HuH-7 (cell line): ENCODE measurements at places on chromosomes 13 and 19.
A peak's percentile ranks its signal among the peaks of the same experiment; 100 is the strongest.

GRCh38 chr13:73074014-73074413 is 15.2 kb downstream of the KLF5 start:
- no peak for DNase-seq

- DNase-seq, result peak; percentile 72
Observed at GRCh38 chr19:45045671-45046353, 7.0 kb downstream of the CLASRP start.

- no peak for DNase-seq
Observed at GRCh38 chr13:52127378-52127777, 1.5 kb downstream of the NEK5 start.

GRCh38 chr13:50572129-50572528 is 271.4 kb downstream of the DLEU7 start:
- DNase-seq, result no peak

DNA sequence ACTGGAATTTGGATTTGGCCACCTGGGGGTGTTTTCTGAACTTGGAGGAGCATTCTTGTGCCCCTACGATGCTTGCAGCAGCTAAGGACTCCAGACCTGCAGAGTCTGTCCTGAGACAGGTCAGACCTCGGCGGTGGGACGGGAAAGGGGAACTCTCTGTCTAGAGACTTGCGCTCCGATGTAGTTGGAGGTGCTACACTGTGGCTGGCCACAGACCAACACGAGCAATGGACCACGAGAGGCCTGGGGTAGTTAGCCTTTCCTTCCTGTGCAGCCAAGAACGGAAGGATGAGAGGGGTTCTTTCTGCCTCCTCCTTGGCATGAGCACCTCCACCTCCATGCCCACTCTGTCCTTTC is 5.9 kb upstream of the GRAMD1A start:
- no peak for DNase-seq

DNA sequence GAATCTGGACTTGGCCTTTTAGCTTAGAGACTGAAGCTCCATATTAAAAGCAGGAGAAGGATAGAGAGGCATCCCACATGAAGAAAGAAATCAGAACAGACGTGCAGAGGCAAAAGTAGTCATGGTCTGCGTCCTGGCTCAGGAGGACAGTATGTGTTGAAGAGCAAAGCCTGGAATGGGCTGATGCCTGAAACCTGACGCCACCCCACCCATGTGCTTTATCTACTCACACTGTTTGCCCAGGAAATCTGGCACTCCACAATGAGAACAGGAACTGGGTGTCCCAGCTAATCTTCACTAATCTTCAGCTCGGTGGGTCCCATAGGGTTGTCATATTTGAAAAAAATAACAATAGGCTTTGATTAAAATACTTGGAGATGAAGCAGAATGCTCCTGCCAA is 549.0 kb upstream of the GPC6 start:
- DNase-seq, result peak; percentile 1

GRCh38 chr13:62544928-62545327 is 1129.3 kb upstream of the PCDH20 start:
- no peak for DNase-seq

- DNase-seq, result peak; percentile 67
Observed at GRCh38 chr13:78658630-78659449, at the start of gene OBI1. Gene OBI1, minus strand, starts transcription at chr13:78659155. Its CDS starts 35 bp downstream, at chr13:78659120.

DNA sequence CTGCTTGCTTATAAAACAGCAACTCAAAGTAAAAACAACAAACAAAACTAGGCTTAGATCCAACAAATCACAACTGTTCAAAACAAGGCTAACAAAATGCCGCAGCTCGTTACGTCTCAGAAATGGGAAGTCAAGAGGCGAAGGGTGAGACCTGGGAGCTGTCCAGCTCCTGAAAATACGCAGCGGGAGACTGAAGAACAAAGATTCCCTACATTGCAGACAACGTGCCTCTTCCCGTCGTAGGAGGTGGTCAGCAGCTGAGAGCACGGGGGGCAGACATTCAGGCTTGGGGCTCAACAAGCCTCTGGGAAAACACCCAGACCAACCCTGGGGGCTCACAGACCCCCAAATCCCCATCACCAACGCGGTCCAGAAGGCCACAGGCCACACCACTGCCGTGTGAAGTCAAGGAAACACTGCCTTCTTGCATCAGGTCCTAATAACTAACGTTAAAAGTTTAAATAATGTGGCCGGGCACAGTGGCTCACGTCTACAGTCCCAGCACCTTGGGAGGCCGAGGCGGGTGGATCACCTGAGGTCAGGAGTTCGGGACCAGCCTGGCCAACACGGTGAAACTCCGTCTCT is 13.5 kb downstream of the PLPP2 start:
- DNase-seq, result no peak

GRCh38 chr19:53424968-53425597 is 6.7 kb upstream of the ZNF761 start:
- no peak for DNase-seq

GRCh38 chr13:45016792-45017425 is 27.6 kb downstream of the GPALPP1 start:
- DNase-seq, result no peak

DNA sequence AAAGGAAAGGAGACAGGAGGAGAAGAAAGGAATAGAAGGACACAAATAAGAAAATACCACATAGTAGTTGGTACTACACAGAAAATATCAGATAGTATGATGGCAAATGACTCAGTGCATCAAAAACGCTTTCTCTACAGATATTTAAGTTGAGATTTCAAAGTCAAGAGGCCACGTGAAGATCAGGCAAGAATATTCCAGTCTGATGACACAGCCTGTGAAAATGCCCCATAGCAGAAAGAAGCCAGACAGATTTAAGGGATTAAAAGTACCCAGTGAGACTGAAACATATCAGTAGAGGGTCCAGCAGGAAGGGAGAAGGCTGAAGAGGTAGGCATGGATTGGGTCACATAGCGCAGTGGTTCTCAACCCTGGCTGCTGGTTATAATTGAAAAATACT is 113.7 kb downstream of the VWA8 start:
- no peak for DNase-seq

DNA sequence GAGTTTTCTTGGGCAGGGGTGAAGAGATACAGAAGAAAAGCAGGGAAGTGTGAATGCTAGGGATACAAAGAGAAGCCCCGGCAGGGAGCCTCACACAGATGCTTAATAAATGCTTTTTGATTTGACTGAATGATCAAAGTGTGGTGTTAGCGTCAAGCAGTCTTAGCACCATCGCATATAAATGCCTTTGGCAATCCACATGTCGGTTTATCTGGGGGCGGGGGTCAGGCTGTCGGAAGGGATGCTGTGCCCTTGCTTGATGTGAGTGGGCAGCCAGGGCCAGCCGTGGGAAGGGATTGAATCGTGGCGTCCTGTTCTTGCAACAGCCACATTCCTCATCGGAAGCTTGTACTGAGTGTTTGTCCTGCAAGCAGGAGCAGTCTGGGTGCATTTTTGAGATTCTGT is 173.1 kb downstream of the LACC1 start:
- no peak for DNase-seq

GRCh38 chr13:27928805-27929753 is 9.3 kb downstream of the PDX1 start:
- DNase-seq, result no peak
